ENCODE measurements at places on chromosomes 13 and 19.

DNA sequence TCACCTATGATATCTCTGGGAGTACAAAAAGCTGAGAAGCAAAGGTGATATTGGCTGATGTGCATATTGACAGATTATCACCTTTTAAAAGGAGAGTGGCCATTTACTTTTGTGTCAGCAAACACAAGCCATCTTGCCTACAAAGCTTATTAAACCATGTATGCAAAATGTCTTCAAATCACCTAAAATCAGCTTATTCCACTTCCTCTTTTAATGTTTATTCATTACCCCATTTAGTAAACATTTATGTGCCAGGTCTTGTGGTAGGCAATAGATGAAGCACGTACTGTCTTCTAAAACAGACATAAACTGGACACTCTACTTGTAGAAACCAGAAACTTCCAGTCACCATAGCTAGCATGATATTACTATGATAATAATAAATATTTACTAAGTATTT lies 354.6 kb downstream of the RBM26 start:
- no peak for DNase-seq

- DNase-seq: peak; percentile 32
Measured at GRCh38 chr19:56110515-56111448, 10.3 kb downstream of the ZNF787 start.

DNA sequence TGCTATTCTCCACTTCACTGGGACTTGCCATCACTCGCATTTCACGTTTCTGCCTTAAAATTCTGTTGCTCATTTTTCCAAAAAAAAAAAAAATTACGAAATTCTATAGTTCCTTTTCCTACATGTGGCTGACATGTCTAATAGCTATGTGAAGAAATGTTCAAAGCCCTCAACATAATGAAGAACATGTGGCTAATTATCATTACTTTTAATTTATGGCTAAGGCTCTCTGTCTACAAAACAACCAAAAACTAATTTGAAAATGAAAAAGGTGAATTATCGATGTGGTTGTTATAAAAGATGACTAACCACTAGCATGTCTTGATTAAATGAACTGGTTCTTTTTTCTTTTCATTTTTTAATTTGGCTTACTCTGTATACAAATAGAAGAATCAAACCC lies 940.0 kb downstream of the EFNB2 start:
- DNase-seq: no peak

DNA sequence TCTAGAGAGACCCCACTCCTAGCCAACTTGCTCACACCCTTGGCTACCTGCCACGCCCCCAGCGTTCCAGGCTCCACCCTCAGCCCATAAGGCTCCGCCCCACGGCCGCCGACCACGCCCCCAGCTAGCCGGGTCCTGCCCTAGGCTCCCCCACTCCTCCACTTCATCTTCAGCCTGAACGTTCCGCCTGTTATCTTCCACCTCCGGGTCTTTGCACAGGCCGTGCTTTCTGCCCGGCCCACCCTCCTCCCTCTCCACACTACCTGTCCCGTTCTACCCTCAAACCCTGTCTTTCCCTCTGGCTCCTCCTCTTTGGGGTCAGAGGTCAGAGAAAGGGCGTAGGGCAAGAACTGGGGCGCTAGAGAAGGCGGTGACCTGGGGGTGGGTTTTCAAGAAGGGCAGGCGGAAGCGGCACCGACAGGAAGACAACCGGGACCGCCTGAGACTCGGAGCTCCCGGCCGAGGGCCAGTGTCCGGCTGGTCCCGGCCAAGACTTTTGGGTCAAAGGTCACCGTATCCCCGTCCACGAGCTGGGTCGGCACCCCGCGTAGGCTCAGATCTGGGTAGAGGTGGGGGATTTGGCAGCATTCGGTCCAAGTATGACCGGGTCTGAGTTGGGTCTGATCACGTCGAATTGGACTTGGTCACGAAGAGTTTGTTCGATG lies 2.2 kb downstream of the PDE4C start:
- DNase-seq: peak; percentile 59

- DNase-seq: no peak
Measured at GRCh38 chr13:74270018-74270417, 135.8 kb upstream of the KLF12 start.

GRCh38 chr19:37114001-37114400 lies 35.8 kb downstream of the ZNF420 start:
- no peak for DNase-seq

DNA sequence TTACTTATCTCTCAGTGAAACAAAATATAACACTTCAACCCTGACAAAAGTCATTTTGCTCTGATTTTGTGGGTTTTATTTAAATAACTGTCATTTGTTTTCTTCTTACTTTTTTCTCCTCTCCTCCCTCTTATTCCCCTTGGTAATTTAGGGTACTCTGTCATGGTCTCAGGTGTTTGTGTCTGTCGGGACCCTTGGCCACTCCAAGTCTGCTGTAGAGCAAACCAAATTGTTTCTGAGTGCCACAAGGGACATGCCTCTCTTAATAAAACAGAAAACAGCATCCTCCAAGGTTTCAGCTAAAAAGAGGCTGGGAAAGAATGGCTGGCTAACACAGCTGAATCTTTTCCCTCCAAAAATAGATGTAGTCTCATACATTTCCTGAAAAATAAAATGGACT lies 573.1 kb upstream of the KLF12 start:
- DNase-seq: no peak

GRCh38 chr19:49997709-49998108 lies 27.5 kb downstream of the VRK3 start:
- DNase-seq: peak; percentile 37

- no peak for DNase-seq
Measured at GRCh38 chr19:14385492-14385891, 4.2 kb downstream of the ADGRE5 start.

- no peak for DNase-seq
Measured at GRCh38 chr19:13980340-13980739, 25.8 kb downstream of the RFX1 start.

GRCh38 chr13:100543872-100544602 lies 44.6 kb downstream of the GGACT start:
- DNase-seq: no peak

DNA sequence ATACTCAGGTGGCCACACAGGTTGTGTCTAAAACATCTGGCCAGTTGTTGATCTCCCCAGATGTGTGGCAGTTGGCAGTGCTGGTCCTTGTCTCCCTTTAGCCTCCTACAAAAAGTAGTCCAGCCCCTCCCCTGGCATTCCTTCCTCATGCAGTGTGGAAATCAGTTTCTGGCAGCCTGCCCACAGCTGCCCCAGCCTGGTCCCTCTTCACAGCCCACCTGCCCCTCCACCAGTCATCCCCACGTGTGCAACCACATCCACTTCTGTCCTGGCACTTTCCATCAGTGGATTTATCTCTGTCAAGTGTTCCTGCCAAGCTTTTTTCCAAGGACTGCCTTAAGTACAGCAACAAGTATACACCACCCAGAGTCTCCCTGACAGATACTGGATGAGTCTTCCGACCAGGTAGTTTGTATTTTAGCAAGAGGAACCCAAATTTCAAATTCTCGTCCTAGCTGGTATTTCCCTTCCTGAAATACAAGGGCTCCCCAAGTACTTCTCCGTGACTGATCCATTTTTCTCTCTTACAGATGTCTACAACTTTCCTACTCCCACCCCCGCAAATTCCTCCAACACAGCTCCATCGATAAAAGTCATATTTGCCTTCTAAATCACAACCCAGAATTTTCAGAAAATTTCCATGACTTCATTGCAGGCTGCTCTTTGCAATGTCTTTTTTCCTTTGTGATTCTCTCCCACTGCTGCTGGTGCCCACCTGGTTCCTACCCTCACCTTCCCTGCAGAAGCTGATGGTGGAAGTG lies 313.5 kb downstream of the FOXO1 start:
- no peak for DNase-seq

DNA sequence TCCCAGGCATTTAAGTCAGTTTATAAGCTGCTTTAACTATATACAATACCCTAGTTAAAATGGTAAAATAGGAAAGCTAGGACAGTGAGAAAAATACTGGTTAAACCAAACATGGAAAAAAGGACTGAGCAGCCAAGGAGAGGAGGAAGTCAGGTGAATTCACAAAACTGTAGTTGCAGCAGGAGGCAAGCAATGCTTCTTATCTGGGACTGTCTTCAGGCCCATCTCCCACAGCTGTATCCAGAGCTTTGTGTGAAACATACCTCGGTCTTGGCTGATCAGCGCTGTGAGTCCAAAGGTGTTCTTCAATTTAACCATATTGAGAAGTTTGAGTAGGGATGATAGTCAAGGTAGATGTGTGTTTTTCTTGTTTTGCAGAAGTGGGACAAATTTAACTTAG lies 15.7 kb upstream of the SUPT20H start:
- no peak for DNase-seq

GRCh38 chr13:42458193-42458592 lies 115.8 kb upstream of the TNFSF11 start:
- DNase-seq: no peak

- DNase-seq: peak; percentile 16
Measured at GRCh38 chr19:46728693-46729339, 11.9 kb upstream of the PRKD2 start.

DNA sequence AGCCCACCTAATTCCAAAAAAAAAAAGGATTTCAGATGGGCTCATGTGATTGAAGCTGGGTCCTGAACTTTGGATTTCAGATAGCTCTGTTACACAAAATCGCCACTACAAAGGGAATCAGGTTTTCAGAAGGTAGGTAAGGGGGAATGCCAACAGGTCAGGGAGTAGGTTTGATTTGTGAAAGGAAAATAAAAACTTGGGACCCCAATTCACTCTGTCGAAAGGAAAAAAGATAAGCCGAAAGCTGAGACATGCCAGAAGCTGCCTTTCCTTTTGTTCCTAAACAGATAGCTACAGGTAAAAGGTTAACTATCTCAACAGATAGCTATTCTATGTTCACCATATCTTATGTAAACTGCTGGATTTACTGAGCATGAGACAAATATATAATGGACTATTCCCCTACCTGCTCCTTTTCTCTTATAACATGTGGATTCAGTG lies 4.0 kb downstream of the KRTDAP start:
- no peak for DNase-seq

GRCh38 chr19:39692166-39692565 lies 12.1 kb upstream of the LGALS14 start:
- DNase-seq: no peak

Data from SK-N-DZ (cell line).